ENCODE measurements at places on chromosomes 7 and 10.

DNA sequence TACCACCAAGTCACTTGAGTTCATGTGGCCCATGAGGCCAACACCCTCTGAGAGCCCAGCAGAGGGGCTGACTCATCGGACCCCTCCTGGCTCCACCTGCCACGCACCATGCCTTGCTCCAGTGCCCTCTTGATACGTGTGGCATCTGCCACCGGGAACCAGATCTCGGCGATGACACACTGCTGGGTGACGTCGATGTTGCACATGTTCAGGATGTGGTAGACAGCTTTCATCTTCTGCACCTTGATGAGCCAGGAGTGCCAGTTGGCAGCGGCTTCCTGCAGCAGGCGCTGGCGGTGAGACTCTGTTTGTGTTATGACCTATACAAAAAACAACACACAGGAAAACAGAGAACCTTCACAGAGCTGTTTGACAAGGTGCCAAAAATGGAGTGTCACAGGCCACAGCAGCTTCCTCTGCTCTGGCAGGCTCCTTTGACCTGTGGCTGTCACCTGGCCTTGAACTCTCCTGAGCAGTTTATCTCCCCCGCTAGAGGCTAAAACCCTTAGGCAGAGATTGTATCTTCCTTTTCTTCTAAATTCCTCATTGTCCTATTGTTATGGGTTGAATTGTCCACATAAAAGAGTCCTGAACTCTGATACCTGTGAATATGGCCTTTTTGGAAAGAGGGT, 45.2 kb upstream of the TMEM213 start:
- peak; percentile 86 for DNase-seq

DNA sequence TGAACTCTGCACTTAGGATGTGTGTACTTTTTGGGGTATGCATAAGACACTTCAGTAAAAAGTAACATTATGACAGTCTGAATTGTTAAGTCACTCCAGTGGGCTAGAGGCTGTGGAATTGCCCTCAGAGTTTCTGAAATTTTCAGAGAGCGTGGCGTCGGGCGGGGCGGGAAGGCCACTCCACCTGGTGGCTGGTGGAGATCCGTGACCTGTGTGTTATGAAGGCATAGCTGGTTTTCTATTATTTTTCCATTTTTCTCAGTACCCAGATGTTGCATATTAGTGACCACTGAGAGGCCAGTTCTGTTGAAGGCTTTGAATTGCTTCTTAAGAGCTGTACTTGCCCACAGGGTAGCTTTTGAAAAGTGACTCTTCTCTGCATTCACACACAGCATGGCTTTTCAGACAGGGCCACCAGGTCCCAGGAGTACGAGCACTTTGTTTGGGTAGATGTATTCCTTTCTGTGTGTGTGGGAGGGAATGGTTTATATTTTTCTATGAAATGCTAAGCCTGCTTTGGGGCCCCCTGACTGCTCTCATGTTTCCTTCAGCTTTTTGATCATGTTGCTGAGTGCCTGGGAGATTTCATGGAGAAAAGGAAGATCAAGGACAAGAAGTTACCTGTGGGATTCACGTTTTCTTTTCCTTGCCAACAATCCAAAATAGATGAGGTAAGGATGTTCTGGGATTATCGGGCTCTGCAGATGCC, 52.3 kb downstream of the TACR2 start:
- no peak for DNase-seq

- DNase-seq = no peak
Measured at GRCh38 chr7:51082096-51082840, 234.3 kb downstream of the COBL start.

DNA sequence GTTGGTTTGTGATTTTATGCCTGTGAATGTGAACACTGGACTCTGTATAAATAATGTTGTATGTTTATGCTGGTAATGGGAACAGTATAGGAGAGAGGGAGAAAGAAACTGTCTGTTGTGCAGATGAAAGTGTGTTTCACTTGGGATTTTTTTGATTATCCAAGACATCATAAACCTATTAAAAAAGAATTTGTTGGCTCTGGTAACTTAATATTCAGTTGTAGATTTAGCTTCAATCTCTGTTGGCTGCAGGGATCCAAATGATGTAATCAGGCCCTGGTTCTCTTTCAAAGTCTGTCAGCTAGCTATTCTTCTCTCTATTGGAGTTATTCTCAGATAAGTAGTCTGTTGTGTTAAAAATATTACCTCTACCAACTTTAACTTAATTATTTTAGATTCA, 168.8 kb upstream of the RHOBTB1 start:
- DNase-seq = no peak

DNA sequence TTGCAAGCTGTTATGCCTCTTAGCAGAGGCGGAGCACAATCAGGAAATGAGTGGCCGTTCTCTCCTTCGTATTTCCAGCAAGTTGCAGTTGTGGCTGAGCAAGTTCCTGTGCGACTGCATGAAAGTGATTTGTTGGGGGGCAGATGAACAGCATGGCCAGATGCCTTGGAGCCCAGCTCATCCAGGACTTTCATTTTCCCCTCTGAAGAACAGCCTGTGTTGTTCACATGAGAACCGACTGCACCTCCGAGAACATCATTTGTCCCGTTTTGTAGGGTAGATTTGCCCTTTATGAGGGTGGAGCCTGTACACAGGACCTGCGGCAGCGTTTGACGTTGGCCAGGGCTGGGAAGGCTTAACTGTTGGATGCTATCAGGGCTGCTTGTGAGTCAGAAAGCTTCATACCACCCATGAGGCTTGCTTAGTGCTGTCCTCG, 4.4 kb downstream of the BAG3 start:
- no peak for DNase-seq

DNA sequence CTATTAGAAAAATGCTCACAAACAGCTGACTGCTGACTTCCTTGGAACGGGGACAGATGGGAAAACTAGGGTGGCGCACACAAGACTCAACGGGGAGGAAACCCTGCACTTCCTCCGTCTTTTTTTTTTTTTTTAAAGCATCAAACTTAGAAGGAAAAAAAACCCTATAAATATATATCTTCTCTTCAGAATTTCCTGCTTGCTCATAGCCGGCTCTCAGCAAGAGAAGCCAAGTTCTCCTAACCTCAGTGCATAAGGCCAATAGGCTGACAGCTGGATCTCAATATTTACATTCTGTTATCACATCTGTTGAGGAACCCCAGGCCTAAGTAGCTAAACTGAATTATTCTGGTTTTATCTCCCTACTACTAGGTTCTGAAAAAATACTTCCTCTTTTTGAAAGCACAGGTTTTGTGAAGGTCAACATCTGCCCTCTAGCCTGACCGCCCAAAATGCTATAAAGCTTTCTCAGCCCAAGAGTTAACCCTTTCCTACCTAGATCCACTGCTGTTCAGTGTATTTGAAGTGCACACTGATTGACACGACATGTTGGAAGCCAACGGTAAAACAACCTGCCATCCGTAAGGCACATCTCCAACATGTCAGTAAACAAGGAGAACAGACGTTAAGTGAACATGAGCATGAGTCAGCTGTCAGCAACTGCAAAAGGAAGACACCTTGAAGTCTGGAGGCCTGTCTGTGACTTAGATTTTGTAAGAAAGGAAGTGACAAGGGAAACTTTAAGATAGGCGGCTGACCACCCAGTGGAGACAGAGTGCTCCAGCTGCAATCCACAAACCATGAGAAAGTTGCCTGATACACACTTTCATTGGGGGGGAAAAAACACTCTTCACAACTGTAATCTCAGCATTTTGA, 83.8 kb downstream of the EBLN1 start:
- DNase-seq = no peak

DNA sequence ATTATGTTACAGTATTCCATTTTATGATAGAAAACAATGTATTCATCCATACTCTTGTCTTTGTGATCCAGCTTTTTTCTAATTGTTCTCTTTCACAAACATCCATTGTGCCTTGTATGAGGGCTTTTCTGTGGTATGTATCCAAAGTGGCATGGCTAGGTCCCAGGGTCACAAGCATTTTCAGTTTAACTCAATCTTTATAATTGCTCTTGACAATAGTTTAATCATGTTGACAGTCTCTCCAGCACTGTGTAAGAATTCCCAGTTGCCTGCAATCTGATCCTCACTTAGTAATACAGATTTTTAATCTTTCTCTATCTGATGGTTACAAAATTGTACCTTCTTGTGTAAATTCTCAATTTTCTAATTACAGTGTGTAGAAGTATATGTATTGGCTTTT, 533.4 kb downstream of the NEBL start:
- DNase-seq = no peak

DNA sequence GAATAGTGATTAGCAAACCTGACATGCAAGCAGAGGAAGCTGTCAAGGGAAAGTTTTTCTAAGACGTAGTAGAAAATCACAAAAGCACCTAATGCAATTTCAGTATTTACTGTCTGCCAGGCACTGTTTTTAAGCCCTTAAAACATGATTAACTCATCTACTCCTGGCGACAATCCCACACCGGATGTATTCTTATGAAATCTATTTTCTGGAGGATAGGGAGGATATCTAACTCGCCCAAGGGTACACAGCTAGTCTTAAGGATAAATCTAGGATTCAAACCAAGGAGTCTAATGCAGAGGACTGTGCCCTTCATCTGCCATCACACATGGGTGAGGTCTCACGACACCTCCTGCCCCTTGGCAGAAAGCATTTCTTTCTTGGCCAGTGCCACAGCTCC, 47.8 kb upstream of the FIGNL1 start:
- no peak for DNase-seq

DNA sequence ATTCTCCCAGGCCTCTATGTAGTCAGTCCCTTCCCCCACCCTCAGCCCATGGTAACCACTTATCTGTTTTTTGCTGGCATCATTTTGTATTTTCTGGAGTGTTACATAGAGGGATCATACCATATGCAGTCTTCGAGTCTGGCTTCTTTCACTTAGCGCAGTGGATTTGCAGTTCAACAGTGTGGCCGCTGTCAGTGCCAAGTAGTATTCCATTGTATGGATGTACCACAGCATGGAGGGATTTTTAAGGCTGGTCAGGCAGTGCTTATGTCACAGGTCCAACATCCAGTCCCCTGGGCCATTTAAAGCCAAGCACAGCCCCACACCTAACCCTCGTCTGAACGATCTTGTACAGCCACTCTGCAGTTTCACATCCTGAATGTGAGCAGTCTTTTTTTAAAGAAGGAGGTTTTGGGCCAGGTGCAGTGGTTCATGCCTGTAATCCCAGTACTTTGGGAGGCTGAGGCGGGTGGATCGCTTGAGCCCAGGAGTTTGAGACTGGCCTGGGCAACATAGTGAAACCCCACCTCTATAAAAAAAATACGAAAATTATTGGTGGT, 121.8 kb downstream of the CUX1 start:
- DNase-seq = no peak

DNA sequence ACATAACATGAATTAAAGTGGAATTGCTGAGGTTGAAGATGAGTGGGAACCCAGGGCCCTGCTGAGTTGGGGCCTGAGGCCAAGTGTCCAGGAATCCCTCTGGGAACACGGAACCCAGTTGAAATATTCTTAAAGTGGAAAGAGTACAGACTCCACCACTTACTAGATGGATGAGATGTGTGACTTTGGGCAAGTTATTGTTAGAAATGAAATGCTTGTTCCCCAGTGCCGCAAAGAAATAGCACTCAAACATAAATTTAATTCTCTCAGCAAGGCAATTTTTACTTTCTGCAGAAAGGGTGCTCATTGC, 54.5 kb downstream of the CCNY start:
- DNase-seq = no peak

GRCh38 chr10:30863516-30864210, 168.0 kb downstream of the ZNF438 start:
- DNase-seq = no peak

DNA sequence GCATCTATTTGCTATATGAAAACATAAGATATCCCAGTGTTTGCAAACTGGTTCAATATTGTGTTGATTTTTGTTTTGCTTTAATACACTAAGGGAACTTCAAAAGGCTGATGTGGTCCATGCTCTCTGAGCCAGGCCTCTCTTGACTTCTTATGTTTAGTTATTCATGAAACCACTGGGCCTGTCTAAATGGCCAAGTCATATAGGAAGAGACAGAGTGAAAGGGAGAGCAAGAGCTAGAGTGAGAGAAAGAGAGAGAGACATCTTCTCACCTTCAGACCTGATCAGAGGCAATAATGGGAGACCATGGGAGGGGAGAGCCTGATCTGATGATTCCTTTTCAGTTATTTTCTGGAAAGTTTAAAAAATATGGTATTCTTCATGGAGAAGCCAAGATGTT, 6.1 kb upstream of the FAS start:
- DNase-seq = no peak

DNA sequence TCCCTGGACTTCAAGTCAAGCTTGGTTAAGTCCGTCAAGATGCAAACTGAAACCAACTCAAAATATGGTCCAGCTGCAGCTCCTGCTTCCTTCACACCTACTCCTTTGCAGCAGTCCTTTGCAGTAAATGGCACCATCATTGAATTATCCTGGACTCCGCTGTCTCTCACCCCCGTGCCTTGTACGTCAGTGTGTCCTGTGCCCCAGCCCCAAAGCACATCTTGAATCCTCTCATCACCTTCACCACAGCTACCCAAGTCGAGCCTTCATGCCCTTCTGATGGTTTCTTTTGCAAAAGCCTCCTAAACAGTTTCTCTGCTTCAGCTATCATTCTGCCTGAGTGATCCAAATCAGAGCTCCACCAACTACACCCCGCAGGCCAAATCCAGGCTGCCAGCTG, 88.4 kb upstream of the LEP start:
- no peak for DNase-seq

- DNase-seq = no peak
Measured at GRCh38 chr7:22420008-22420407, 63.1 kb upstream of the RAPGEF5 start.

- DNase-seq = no peak
Measured at GRCh38 chr7:69622960-69623359, 24.7 kb downstream of the AUTS2 start.

DNA sequence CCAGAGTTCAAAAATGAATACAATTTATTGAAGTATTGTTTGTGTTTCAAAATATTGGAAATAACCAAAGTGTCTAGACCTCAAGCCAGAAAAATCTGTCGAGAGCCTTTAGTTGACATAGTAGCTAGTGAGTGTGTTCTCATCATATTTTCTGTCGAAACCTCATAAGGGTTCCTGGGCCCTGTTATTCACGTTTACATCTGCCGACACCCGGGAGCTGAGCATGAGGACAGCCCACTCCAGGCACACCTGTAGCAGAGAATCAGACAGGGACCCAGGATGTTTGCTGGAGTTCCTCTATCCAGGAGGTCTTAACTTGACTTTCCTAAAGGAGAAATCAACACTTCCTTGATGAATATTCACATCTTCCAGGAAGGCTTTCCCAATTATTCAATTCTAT, 72.1 kb upstream of the FGL2 start:
- no peak for DNase-seq

DNA sequence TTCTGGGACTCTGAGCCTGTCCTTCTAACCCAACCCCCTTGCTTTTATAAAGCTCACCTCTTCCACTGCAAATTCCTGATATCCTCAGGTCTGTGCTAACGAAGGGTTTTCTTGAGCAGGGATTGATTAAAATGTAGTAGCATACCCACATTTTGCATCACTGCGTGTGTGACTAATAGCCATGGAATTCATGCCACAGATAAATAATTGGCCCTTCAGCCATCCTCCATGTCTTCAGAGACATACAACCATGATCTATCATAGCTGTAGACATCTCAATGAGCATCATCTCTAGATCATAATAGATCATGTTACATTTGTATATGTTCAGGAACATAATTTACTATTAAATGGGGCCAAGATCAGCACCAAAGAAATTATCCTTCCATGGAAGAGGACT, 990.3 kb downstream of the KCNMA1 start:
- DNase-seq = no peak

Data from NCI-H1105 treated with DMSO at 0.1 percent for 48 hours (cell line).